Right renal pelvis (tissue), 4 donors: ENCODE measurements at places on chromosomes 1 and 21. TPM values are rescaled to one million over a fixed set of nuclear protein-coding genes. Genes with fewer than 3 reads are reported as not detected.

DNA sequence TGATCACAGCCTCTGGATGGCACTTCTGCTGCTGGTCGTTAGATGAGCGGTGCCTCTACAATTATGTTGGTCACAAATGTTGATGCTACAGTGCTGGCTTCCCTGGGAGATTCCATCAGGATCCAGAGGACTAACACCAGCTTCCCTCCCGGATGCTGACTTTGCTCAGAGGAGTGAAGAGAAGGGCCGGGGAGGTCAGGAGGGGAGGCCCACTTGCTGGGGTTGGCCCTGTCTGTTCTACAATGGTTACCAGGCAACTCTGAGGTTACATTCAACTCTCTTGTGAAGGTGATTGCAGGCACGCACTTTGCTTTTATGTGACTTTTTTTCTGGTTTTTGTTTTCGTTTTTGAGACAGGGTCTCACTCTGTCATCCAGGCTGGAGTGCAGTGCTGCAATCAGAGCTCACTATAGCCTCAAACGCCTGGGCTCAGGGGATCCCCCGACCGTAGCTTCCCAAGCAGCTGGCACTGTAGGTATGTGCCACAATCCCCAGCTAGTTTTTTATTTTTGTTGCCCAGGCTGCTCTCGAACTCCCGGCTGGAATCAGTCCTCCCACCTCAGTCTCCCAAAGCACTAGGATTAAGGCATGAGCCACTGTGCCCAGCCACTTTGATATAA, 112.5 kb downstream of the ADSS2 start:
- no peak for DNase-seq

DNA sequence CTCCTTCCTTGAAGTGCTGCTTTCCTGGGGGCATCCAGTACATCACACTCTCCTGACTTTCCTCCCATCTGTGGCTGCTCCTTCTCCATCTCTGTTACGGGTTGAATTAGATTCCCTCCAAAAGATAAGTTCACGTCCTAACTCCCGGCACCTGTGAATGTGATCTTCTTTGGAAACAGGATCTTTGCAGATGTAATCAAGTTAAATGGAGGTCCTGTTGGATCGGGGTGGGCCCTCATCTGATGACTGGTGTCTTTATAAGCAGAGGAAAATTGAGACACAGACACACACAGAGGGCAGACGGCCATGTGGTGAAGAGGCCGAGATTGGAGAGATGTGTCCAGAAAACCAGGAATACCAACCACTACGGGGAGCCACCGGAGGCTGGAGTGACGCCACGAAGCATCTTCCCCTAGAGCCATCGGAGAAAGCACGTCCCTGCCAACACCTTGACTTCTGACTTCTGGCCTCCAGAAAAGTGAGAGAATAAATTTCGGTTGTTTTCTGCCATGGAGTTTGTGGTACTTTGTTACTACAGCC, 36.0 kb downstream of the ZBTB18 start:
- no peak for DNase-seq

FOXD3 gene
- 0.28 TPM for polyA plus RNA-seq

DNA sequence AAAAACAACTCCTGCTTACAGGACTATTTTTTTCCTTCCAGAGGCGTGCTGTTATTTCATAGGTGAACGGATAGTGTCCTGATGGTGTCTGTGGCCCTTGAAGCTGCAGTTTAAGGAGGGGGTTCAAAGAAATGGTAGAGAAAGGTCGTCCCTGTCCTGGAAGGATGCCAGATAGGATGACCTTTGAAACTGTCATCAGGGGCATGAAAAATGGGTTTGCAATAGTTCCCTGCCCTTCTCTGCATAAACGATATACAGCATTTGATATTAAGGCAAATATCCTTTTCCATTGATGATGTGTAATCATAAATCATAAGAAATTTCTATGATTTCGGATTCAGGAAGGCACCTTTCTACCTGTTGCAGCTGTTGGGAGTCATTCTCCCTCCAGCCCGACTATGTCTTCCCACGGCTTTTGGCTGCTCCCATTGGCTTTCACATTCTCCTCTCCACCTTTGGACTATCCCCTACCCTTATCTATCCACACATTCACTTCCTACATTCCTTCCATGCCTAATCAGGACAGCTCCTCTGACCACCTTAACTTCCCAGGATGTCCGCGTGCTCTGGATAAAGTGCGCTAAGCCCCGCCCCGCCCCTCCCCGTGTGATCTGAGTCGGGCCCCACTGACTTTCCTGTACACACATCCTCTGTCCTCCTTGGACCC, 209.8 kb downstream of the DISC1 start:
- no peak for DNase-seq

PKP1 gene
- polyA plus RNA-seq: 0.35 TPM

DNA sequence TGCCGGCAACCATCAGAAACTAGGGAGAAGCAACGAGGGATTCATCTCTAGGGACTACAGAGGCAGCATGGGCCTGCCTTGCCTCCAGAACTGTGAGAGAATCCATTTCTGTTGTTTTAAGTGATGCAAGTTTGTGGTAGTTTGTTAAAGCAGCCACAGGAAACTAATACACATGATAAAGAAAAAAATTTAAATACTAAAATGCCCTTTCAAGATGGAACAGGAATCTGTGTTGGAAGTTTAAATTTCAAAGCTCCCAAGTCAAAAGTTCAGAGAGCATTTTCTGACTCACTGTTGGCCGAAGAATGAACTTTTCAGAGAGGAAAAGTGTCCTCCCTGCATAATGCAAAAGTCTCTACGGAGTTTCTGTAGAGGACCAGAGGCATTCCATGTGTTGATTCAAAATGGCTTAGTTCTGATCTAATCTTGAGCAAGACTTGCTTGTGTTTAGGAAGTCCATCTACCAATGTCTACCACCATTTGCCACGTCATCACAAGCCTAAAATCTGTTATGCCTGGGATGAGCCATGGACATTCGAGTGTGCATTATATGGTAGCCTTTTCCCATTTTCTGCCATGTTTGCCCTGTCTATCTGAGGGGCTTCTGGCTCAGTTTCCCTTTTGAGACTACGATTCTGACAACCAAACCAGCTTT, 22.4 kb upstream of the ARHGAP29 start:
- DNase-seq: no peak
